Left renal pelvis (tissue), 4 donors: ENCODE measurements at places on chromosomes 5 and 9.

DNA sequence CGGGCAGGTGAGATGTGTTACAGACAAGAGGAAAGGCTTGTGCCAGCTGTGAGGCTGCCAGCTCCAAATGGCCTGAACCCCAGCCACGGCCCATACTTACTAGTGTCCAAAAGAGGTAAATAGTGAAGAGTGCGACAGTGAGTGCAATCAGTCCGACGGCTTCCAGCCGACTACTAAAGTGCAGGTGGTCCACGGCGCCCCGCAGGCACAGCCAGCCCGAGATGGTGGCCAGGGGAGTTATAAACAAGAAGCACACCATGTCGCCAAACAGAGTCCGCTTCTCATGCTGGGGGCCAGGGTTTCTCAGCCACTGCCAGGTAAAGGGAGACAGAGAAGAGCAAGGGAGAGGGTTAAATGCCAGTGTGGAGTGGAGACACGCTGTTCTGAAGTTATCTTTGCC lies 101.1 kb downstream of the LMNB1 start:
- no peak for DNase-seq

DNA sequence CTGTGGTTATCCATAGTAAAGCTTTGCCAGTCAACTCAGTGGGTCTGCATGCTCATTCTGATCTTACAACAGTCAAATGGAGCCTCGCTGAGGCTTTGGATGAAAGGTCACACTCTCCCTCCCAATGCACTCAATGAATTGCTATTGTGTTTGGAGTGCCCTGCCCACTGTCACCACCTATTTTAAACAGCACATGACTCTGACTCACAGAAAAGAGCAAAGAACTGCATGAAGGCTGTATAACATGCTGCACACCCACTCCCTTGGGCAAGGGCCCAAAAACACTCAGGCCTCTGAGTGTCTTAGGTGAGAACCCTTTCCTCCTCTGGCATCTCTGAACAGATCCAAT lies 118.7 kb upstream of the CCDC112 start:
- DNase-seq: no peak

DNA sequence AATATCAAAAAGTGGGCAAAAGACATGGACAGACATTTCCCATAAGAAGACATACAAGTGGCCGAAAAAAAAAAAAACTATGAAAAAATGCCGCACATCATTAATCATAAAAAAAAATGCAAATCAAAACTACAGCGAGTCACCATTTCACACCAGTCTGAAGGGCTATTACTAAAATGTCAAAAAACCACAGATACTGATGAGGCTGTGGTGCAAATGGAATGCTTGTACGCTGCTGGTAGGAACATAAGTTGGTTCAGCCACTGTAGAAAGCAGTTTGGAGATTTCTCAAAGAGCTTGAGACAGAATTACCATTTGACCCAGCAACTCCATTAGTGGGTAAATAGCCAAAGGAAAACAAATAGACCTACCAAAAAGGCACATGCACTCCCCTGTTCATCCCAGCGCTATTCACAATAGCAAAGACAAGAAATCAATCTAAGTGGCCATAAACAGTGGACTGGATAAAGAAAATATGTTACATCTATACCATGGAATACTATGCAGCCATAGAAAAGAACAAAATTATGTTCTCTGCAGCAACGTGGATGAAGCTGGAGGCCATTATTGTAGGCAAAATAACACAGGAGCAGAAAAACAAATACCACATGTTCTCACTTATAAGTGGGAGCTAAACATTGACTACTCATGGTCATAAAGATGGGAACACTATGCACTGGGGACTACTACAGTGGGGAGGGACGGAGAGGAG lies 110.6 kb upstream of the BOD1 start:
- DNase-seq: no peak

GRCh38 chr5:80853413-80853812 lies 106.8 kb upstream of the RASGRF2 start:
- no peak for DNase-seq

DNA sequence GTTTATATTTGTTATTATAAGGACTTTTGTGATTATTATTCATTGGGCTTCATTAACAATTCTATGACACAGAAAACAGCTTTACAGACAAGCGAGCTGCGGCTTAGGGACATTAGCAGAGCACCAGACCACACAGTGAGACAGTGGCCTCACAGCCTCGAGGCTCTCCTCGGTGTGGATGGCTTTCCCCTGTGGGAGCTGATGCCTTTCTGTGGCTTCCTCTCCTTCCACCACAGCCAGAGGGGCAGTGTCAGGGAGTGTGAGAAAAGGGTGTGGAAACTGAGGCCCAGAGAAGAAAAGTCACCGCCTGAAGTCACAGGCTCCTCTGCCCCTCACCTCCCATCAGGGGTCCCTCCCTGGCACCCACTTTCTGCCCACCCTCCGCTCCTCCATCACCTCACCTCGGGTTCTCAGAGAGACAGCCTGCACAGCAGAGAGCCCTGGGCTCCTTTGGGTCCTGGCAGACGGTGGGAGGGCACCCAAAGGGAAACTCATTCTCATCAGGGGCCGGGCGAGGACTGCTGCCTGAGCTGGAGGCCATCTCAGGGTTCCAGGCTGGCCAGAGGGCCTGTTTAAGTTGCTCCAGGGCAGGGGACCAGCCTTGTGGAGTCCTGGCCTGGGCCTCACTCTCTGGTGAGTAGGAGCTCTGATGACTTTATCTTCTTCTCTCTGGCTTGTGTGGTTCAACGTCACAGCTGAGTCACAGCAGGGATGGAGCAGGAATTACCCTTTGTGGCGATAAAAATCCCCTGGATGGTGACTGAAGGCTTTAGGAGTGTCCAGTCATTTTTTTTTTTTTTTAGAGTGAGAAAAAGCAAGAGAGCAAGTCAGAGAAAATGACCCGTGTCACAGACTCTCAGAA lies 830 bp downstream of the TRAF1 start:
- DNase-seq: no peak

DNA sequence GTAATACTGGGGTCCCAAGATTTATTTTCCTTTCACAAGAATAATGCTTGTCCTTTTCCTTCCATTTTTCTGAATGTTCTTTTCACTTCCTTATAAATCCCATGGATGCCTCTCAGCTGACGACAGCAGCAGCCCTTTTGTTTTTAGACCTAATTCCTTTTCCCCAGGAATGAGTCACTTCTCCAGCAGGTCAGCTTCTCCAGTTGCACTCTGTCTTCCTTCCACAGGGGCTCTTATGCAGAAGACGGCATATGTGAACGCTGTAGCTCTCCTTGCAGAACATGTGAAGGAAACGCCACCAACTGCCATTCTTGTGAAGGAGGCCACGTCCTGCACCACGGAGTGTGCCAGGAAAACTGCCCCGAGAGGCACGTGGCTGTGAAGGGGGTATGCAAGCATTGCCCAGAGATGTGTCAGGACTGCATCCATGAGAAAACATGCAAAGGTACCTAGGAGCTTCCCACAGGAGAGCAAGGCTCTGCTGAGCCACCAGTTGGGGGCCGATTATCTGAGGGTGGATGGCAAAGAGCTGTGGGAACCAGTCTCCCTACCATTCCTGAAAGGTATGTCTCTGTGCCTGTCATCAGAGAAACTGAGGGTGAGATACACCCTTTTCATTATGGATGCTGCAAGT lies 72.9 kb downstream of the RFK start:
- DNase-seq: no peak

DNA sequence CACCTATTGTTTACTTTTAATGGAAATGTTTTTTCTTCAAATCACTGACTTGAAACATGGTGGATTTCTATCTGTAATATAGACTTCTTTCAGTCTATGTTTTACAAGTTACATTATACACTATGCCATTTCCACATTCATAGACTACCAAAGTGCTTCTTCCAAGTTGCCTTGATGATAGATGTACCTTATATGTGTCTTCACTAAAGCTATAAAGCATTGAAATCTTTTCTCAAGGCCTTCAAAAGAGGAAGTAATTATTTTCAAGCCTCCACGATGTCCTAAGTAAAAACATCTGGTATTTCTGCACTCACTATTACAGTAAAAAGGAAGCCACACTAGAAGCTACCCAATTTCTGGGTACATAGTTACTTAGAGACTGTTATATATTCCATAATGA lies 113.3 kb downstream of the FGF10 start:
- DNase-seq: no peak
